ENCODE measurements at places on chromosomes 2 and 18.

- H3K4me1 ChIP-seq: no peaks in the 10 kb centered on the region
- H3K4me3 ChIP-seq: no peak overlapping the region
- DNase-seq: no peak
- H3K36me3 ChIP-seq: peaks cover 42% of the 10 kb centered on the region
- no peak overlapping the region for H3K27ac ChIP-seq
- no peaks in the 10 kb centered on the region for H3K27me3 ChIP-seq
These were observed 117.0 kb downstream of the STK39 start for GRCh38 chr2:168130346-168130745.

- no peaks in the 10 kb centered on the region for H3K27me3 ChIP-seq
- H3K27ac ChIP-seq: no peak overlapping the region
- DNase-seq: no peak
These were observed 133.7 kb downstream of the CBLN2 start for GRCh38 chr18:72410399-72410798.

GRCh38 chr2:125085904-125086303 is 1060.8 kb downstream of the CNTNAP5 start:
- no peak for DNase-seq
- H3K27ac ChIP-seq: no peak overlapping the region
- H3K27me3 ChIP-seq: no peaks in the 10 kb centered on the region

- H3K4me3 ChIP-seq: no peak overlapping the region
- H3K27me3 ChIP-seq: no peaks in the 10 kb centered on the region
- no peak overlapping the region for H3K27ac ChIP-seq
- no peaks in the 10 kb centered on the region for H3K4me1 ChIP-seq
These were observed 18.9 kb downstream of the KRTCAP3 start for GRCh38 chr2:27461118-27461517.

GRCh38 chr2:39728941-39729351 is 50.1 kb downstream of the THUMPD2 start:
- no peaks in the 10 kb centered on the region for H3K27me3 ChIP-seq
- DNase-seq: peak; percentile 36
- no peak overlapping the region for H3K27ac ChIP-seq
- H3K4me3 ChIP-seq: no peak overlapping the region
- peaks cover 5% of the 10 kb centered on the region for H3K36me3 ChIP-seq

- no peak for DNase-seq
- H3K27ac ChIP-seq: no peak overlapping the region
- H3K36me3 ChIP-seq: no peaks in the 10 kb centered on the region
- H3K27me3 ChIP-seq: no peaks in the 10 kb centered on the region
- no peaks in the 10 kb centered on the region for H3K4me1 ChIP-seq
These were observed 13.9 kb downstream of the VIL1 start for GRCh38 chr2:218432676-218433365.

DNA sequence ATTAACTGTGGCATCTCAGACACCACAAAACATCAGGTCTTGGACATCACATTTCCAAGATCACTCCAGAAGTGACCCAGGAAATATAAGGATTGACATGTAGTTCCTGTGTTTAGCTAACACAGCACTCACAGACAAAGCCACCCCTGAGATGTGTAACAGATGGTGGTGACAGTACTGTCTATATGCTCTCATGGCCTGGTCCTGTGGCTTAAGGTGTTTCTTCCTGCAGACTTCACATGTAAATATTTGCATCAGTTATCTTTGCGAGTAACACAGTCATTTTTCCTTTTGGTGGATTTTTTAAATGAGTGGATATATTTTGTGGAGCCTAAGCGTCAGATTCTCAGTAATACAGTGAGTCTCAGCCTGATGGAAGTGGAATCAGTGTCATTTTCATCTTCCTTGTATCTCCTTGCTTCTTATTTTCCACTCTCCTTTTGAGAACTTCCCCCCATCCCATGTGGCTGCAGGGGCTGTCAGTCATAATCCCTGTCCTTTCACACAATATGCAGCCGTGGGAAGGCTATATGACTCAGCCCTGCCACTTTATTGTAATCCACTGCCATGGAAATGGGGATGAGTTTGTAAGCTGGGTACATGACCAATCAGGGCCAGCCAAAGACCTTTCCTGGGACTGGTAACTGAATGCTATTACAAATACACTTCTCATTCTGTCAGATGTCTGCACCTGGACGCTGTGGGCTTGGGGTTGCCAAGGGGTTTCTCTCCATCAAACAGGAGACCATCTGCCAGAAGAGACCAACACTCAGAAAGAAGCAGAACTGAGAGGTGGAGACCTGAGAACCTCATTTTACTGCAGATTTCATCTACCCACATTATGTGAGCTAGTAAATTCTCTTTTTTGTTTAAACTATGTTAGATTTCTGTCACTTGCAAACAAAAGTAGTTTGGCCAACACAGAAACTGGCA is 74.3 kb downstream of the ICOS start:
- H3K27ac ChIP-seq: no peak overlapping the region
- H3K27me3 ChIP-seq: no peaks in the 10 kb centered on the region
- peaks cover 6% of the 10 kb centered on the region for H3K4me1 ChIP-seq
- no peak overlapping the region for H3K4me3 ChIP-seq

GRCh38 chr2:98025481-98026037 is 29.8 kb upstream of the TMEM131 start:
- no peak overlapping the region for H3K4me3 ChIP-seq
- H3K27me3 ChIP-seq: peaks cover 3% of the 10 kb centered on the region
- H3K4me1 ChIP-seq: peaks cover 21% of the 10 kb centered on the region
- no peak for DNase-seq

DNA sequence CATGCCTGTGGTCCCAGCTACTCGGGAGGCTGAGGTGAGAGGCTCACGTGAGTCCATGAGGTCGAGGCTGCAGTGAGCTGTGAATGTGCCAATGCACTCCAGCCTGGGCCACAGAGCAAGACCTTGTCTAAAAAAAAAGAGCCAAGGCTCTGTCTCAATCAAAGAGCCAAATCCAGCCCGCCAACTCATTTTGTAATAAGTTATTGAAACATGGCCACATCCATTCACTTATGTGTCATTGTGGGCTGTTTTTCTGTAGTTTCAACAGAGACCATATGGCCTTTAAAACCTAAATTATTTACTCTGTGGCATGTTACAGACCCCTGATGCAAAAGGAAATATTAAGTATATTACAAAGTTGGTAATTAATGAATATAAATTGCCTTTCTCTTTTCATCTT is 60.8 kb downstream of the GPR39 start:
- H3K4me1 ChIP-seq: no peaks in the 10 kb centered on the region
- H3K4me3 ChIP-seq: no peak overlapping the region
- no peak for DNase-seq
- no peaks in the 10 kb centered on the region for H3K36me3 ChIP-seq
- no peak overlapping the region for H3K27ac ChIP-seq
- no peaks in the 10 kb centered on the region for H3K27me3 ChIP-seq

GRCh38 chr2:10847008-10847407 is 34.4 kb upstream of the PDIA6 start:
- peaks cover 8% of the 10 kb centered on the region for H3K27me3 ChIP-seq
- no peaks in the 10 kb centered on the region for H3K4me1 ChIP-seq
- no peaks in the 10 kb centered on the region for H3K36me3 ChIP-seq
- H3K27ac ChIP-seq: no peak overlapping the region
- no peak for DNase-seq

DNA sequence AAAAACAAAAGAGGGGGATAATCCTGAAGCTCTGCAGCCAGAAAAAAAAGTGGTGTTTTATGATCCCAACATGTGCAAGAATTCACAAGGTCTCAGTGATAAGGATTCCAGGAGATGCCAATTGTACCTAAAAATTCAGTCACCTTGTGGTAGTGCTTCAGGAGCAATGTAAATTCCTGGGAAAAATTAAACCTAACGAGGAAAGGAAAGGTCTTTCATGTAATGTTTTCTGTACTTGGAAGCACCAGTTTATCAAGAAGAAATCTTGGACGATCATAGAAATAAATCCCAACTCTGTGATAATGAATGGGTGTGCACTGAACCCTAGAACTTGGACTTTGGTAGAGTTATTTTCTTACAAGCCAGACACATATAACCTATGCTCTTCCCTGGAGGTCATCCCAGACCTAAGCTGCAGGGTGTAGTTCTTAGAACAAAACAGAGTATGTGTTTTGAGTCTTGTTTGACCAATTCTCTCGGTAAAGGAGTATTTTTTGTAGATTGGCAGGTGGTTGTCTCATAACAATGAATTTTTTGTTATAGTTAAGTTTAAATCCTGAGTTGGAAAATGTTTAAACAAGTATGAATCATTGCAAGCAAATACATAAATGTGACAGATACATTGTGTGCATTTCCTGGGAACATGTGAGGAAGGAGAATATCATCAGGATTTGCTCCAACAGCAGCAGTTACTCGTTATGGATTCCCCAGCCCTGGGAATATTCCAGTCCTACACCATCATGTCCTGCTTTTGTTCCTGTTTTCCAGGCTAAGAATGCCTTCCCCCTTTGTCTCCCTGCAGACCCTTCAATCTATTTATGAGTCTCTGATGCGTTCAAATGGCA is 224.6 kb downstream of the NAPG start:
- no peak overlapping the region for H3K4me3 ChIP-seq
- H3K27ac ChIP-seq: no peak overlapping the region
- H3K27me3 ChIP-seq: no peaks in the 10 kb centered on the region
- no peaks in the 10 kb centered on the region for H3K4me1 ChIP-seq

GRCh38 chr2:186827411-186827810 is 21.6 kb downstream of the ZSWIM2 start:
- H3K4me3 ChIP-seq: no peak overlapping the region
- no peak overlapping the region for H3K27ac ChIP-seq
- no peak for DNase-seq
- no peaks in the 10 kb centered on the region for H3K27me3 ChIP-seq

GRCh38 chr2:224669449-224669848 is 46.7 kb downstream of the CCDC195 start:
- no peak overlapping the region for H3K27ac ChIP-seq
- H3K4me1 ChIP-seq: no peaks in the 10 kb centered on the region
- no peaks in the 10 kb centered on the region for H3K27me3 ChIP-seq
- no peak for DNase-seq
- H3K36me3 ChIP-seq: no peaks in the 10 kb centered on the region

- no peak for DNase-seq
- no peaks in the 10 kb centered on the region for H3K27me3 ChIP-seq
- peaks cover 29% of the 10 kb centered on the region for H3K4me1 ChIP-seq
- no peak overlapping the region for H3K27ac ChIP-seq
These were observed 323.9 kb downstream of the SLC8A1 start for GRCh38 chr2:40127890-40128557.

- H3K4me3 ChIP-seq: no peak overlapping the region
- H3K4me1 ChIP-seq: peaks cover 21% of the 10 kb centered on the region
- H3K27ac ChIP-seq: no peak overlapping the region
- peaks cover 20% of the 10 kb centered on the region for H3K27me3 ChIP-seq
- DNase-seq: peak; percentile 12
- no peaks in the 10 kb centered on the region for H3K36me3 ChIP-seq
These were observed 7.2 kb downstream of the AGAP1 start for GRCh38 chr2:235500761-235501672.

- H3K4me3 ChIP-seq: no peak overlapping the region
- DNase-seq: peak; percentile 94
- H3K36me3 ChIP-seq: no peaks in the 10 kb centered on the region
- H3K27ac ChIP-seq: peak overlapping the region; percentile 97
- H3K27me3 ChIP-seq: no peaks in the 10 kb centered on the region
These were observed 26.5 kb upstream of the IGFBP2 start for GRCh38 chr2:216606551-216607276.

Measured in DND-41 (cell line).